Naive thymus-derived CD8-positive, alpha-beta T cell (primary cell): ENCODE measurements at places on chromosomes 11 and 22.
A peak's percentile ranks its signal among the peaks of the same experiment; 100 is the strongest.

- DNase-seq, result no peak
Measured at GRCh38 chr11:31869986-31870385, 58.9 kb upstream of the PAX6 start.

DNA sequence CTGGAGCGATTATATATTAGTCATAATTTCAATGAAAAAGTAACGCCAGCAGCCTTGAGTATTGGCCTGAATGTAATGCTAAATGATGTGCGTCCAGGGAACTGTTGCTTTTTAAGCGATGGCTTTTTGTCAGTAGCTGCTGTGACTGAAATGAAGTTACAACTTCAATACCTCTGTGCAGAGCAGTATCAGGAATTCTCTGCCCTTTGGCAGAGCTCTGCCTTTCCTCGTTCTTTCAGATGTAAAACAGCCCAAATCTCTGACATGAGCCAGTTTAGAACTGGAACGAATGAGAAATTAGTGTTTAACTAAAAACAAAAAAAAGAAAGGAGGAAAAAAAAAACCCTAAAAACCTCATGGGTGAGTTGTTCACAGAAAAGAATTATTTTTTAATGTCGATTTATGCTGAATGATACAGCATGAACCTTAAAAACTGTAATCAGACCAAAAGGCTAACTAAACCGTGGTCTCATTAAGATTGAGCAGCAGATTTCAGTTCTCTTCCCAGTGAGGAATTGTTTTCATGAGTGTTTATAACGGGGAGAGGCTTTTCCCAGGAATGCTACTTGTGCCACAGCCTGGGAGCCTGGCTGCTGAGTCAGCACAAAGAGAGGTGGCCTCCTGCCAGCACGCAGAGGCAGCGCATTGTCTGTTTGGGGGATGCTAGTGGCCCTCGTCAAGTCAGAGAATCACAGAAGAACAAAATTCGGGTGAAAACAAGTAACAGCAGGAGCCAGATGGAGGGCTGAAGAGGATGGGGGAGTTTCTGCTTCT lies 146.2 kb upstream of the RASSF10 start:
- DNase-seq, result no peak

GRCh38 chr11:65421794-65422632 lies 585 bp upstream of the NEAT1 start:
- DNase-seq, result peak; percentile 87

GRCh38 chr22:23020659-23021293 lies 49.5 kb upstream of the GNAZ start:
- no peak for DNase-seq

DNA sequence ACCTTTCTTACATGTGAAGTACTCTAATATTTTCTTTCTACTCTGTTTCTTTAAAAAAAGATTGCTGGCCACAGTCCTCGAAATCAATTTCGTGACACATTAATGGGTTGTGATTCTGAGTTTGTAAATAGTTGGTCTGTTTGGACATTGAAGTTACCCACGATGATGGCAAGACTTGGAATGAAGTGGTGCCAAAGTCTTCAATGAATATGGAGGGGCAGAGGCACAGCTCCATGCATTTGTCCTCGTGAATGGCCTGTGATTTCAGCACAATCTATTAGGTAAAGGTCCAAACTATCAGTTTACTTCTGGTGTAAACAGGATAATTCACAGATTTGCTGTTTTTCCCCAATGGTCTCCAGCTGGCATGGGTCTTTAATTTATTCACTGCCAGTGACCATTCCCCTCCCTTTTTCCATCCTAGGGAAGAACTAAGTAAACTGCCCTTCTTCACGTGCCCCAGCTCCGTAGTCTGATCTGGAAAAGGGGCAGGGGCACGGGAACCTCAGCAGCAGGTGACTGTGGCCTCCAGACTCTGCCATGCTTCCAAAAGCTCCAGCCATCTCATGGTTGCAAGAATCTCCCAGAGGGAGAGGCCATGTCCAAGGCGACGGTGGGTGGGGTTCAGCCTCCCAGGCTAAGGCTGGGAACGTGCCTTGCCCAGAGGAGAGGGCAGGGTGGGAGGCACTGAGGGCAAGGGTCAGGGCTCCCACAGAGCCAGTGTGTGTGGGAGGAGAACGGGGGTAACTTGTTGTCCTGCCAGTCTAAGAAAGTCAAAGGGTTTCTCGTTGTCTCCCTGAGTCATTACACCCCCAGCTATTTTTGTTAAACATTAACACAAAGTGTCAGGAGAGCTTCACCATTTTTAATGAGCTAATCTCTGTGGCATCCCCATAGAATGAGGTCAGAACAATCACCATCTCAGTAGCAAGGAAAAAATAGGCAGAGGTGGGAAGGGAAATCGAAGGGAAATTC lies 16.9 kb upstream of the PEX26 start:
- DNase-seq, result no peak

GRCh38 chr11:94882931-94883330 lies 90.4 kb downstream of the CWC15 start:
- no peak for DNase-seq

- DNase-seq, result peak; percentile 12
Measured at GRCh38 chr22:41799486-41800347, 762 bp upstream of the CCDC134 start.

DNA sequence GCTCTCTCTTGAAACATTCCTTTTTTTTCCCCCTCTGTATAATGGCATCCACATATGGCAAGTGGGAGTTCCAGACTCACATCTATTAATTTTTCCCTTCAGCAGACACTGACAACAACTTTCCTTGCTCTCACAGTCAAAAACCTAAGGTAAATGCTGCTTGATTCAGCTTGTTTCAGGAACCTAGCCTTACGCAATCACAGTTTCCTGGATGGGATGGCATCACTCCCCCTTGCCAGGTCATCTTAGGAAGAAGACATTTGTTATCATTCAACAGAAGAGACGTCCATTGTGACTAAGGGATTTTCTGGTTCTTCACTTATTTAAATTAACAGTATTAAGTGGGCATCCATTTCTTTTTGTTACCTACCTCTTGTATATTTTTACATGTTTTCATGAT lies 112.0 kb upstream of the PDGFD start:
- no peak for DNase-seq

- DNase-seq, result no peak
Measured at GRCh38 chr11:134745456-134745855, 333.4 kb upstream of the B3GAT1 start.

GRCh38 chr11:43830928-43831440 lies 49.6 kb upstream of the ALKBH3 start:
- no peak for DNase-seq

DNA sequence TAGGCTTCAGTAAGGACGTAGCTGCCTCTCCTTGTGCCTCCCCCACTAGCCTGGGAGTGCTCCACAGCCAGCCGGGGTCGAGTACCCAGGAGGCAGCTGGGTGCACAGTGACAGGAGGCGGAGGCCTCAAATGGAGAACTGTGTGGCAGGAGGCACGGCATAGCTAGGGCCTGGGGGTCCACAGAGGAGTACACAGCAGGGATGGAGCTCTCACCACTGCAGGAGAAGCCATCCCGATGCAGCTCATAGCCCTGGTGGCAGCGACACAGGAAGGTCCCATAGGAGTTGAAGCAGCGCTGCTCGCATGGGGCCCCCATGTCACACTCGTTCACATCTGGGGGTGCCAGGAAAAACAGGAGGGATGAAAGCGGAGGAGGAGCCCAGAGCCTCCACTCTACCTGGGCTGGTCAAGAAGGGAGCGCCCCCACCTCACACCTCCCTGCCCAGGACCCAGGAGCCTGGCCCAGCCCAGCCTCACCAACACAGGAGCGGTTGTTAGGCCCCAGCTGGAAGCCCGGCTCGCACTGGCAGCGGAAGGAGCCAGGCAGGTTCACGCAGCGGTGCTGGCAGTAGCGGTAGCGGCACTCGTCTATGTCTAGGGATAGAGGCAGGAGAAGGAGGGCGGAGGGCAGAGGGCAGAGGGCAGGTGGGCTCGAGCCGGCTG lies 2.8 kb downstream of the EFEMP2 start:
- DNase-seq, result no peak

DNA sequence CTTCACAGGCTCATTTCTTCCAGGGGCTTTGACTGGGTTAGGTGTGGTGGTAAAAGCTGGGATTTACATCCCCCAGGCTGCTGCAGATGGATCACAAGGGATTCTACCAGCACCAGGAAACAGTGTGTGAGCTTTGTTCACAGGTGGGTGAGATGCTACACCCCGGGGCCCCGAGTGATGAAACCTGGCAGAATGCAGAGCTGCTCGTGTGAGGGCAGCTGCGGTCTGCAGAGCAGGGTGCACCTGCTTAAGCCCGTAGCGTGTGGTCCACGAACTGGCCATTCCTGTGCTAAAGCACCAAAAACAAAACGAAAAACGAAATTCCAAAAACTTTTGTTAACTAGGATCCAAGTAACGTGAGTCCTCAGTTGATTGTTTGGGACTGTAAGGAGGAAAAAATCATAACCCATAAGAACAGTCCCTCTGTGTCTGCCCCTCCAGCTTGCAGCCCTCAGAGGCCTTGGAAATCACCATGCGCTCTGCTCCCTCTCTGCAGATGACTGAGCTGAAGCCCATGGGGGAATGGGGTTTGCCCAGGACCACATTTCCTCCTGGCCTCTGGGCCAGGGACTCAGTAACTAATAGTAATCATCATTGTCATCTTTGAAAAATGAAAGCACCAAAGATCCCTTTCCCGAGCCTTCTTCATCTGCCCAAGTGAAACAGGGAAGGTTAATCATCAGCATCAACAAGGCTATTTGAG lies 24.6 kb downstream of the ELF5 start:
- DNase-seq, result no peak

- DNase-seq, result no peak
Measured at GRCh38 chr11:99565333-99565732, 544.6 kb downstream of the CNTN5 start.

DNA sequence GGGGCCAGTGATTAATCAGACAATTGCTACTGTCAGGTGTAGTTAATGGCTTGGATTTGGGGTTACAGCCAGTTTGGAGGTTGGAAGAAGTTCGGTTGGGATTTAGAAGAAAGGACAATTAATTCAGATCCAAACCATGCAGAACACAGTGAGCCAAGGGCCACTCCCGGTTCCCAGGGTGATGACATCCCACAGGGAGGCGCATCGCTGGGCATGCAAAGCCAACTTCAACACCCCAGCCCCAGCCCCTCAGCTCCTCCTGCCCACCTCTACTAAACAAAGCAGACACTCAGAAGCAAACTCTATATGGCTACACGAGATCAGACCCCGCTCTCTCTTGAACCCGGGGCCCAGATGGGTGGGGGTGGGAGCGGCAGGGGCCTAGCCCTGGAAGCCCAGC lies 10.2 kb downstream of the MB start:
- DNase-seq, result no peak

GRCh38 chr11:134537296-134537695 lies 125.3 kb upstream of the B3GAT1 start:
- no peak for DNase-seq

GRCh38 chr11:19714387-19715363 lies 2.0 kb downstream of the NAV2 start:
- DNase-seq, result no peak

- DNase-seq, result no peak
Measured at GRCh38 chr22:42819412-42820044, 37.5 kb downstream of the ARFGAP3 start.

DNA sequence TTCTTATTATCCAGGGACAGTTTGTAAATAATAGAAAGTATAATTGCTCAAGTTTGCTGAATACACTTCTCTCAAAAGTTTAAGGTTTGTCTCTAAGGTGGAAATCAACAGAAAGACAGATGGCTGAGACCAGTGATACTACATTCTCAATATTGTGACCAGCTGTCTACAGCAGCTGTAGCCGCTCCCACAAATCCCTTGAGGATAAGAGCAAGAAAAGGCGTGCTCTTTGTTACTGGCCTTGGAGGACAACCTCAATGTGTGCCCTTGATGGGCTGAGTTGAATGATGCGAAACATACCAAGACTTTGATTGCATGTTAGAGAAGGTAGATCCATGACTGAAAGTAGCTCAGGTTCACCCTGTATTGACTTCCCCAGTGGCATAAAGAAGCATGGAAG lies 6.1 kb downstream of the OR6M1 start:
- no peak for DNase-seq

- no peak for DNase-seq
Measured at GRCh38 chr11:122207505-122207904, 91.5 kb upstream of the BLID start.

- no peak for DNase-seq
Measured at GRCh38 chr11:104490182-104490581, 326.2 kb upstream of the PDGFD start.

- peak; percentile 36 for DNase-seq
Measured at GRCh38 chr22:17303840-17304779, 65.2 kb upstream of the CECR2 start.

GRCh38 chr11:116938471-116939070 lies 101.1 kb upstream of the APOA1 start:
- DNase-seq, result no peak

- no peak for DNase-seq
Measured at GRCh38 chr11:128664317-128664716, 29.6 kb upstream of the FLI1 start.

GRCh38 chr11:6305297-6305696 lies 15.0 kb downstream of the CAVIN3 start:
- DNase-seq, result no peak

DNA sequence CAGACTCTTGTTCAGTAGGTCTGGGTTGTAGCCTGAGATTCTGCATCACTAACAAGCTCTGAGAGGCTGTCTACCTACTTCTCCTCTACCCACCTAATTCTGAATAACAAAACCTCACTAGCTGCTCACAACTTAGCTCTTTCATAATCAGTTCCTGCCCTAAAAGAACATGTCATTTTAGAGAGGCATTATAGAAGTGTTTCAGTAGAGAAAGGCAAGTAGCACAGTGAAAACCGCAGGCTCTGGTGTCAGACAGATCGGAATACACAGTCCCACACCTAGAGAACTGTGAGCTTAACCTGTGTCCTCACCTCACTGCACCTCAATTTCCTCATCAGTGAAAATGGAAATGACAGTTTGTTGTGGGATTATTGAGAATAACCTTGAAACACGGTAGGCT lies 1337.6 kb upstream of the TENM4 start:
- DNase-seq, result no peak

GRCh38 chr11:128564642-128565245 lies 22.6 kb downstream of the ETS1 start:
- no peak for DNase-seq
